ENCODE measurements at places on chromosomes 11 and 22.

DNA sequence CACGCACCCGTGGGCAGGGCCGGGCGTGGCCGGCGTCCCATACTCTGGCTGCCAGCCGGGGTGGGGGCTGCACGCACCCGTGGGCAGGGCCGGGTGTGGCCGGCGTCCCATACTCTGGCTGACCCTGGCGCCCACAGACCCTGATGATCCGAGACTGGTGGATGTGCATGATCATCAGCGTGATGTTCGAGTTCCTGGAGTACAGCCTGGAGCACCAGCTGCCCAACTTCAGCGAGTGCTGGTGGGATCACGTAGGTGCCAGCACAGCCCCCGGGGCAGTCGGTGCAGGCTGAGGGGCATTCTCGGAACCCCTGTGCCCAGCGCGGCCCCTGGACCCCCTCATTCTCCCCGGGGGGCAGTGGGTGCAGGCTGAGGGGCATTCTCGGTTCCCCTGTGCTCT lies 19.0 kb downstream of the RNH1 start:
- DNase-seq, result no peak

GRCh38 chr22:24431309-24432034 lies 4.1 kb downstream of the ADORA2A start:
- DNase-seq, result no peak

- no peak for DNase-seq
These were observed 5.5 kb upstream of the SLCO2B1 start for GRCh38 chr11:75145196-75145971.

DNA sequence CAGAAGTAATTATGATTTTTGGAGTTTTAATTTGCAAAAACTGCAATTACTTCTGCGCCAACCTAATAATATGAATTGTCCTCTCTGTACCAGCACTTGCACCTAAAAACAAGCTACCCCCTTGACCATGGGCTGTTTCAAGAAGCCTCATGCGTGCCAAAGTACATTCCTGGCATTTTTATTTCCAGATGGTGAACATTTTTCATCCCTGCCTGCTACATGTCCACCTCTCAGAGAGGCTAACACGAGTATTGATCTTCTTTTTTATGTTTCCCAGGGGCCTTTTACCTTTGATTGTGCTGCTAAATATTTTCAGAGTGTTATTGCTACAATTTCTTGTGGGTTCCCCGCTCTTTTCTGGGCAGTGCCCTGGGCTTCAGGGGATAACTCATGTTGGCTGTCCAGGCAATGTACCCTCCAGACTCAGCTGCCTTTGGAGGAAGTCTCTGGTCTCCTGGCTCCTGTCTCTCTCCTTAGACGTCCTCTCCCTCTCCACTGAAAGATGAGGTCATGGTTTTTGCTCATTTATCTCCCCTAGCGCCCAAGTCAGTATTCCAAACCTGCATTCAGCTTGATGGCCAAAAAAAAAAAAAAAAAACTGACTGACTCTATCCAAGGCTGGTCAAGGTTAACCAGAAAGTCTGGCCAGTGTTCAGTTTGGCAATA lies 86.2 kb upstream of the ASPHD2 start:
- DNase-seq, result no peak

- DNase-seq, result no peak
These were observed 114.4 kb downstream of the FBXO7 start for GRCh38 chr22:32589007-32589406.

- no peak for DNase-seq
These were observed 153.2 kb upstream of the NARS2 start for GRCh38 chr11:78727816-78728215.

- DNase-seq, result no peak
These were observed 118.7 kb upstream of the E2F8 start for GRCh38 chr11:19359221-19360000.

GRCh38 chr11:61138935-61139334 lies 22.3 kb downstream of the VPS37C start:
- no peak for DNase-seq

- DNase-seq, result no peak
These were observed 3.8 kb upstream of the ADORA2A start for GRCh38 chr22:24423519-24424000.

DNA sequence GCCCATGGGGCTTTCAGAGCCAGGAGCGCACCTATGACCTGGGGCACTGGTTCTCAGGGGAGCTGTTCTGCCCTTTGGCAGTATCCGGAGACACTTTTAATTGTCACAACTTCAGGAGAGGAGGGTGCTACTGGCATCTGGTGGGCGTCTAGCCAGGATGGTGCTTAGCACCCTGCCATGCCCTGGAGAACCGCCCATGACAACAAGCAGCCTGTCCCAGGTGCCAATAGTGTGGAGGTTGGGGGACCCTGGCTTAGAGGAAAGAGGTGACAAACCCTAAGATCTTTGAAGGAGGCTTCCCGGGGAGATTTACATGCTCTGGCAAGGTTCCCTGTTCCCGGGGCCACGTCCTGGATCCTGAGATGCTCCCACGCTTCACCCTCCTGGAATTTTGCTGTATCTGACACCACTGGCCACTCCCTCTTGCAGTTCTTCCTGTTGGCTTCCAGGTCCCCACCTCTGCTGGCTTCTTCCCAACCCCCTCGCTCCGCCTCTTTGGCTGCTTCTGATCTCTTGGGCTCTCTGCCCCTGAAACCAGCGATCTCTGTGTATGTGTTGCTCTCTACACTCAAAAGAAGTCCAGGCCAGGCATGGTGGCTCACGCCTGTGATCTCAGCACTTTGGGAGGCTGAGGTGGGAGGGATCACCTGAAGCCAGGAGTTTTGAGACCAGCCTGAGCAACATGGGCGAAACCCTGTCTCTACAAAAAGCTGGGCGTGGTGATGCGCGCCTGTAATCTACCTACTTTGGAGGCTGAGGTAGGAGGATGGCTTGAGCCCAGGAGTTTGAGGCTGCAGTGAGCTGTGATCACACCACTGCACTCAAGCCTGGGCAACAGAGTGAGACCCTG lies 31.1 kb downstream of the FADS3 start:
- no peak for DNase-seq

DNA sequence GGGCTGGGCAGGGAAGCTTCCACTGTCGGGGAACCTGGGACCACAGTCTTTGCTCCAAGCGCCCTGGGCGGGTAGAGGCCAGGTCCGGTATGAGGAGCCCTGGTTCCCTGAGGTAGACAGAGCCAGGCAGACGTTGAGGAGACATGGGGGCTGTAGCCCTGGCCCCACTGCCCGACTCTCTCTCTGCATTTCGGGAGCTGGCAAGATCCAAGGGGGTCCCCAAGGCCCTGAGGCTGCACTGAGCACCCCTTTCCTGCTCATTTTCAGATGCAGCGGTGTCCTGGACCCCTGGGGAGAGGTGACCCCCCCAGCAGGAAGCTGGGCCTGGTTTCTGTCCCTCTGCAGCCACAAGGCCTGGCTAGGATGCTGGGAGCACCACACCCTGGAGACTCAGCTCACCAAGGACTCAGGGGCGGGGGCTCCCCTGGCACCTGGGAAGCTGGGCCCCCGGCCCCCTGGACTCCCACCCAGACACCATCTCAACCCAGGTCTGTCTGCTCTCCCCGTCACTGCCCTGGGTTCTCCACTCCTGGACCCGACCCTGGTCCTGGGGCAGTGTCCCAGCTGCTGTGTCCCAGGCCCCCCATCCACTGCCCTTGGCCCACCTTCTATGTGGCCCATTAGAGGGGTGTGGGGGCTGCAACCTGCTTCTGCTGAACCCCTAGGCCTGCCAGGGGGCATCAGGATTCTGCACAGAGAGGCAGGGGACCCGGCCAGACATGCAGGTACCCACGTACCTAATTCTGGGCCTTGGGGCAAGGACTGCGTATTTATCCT lies 15.0 kb upstream of the MUC6 start:
- no peak for DNase-seq

DNA sequence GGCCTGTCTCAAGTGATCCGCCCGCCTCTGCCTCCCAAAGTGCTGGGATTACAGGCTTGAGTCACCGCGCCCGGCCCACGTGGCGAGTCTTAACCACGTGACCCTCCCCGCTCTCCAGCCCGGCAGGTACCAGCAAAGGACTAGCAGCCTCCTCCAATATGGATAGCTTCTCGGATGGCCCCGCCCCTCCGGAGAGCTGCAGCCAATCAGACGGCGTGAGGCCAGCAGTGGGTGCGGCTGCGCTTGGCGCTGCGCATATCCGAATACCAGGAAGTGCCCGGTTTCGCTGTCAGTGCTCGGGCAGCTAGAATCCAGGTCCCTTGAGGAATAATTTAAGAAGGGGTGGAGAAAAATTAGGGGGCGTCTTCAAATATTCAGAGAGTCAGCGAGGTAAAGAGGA lies 14.7 kb upstream of the PISD start:
- DNase-seq, result no peak

DNA sequence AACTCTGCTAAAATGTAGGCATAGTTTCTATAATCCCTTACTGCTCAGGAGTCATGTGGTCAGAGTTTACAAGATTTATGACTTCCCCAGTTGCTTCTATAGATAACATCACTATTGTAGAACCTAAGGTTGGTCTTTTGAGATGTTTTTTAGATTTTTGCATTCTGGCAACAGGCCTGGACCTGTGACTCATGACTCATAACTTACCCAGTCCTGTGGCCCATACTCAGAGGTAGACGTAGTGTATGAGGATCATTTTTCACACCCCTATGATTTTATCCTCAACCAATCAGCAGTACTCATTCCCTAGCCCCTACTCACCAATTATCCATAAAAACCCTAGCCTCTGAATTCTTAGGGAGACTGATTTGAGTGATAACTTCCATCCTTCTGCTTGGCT lies 384.4 kb upstream of the DDI1 start:
- DNase-seq, result no peak

- no peak for DNase-seq
These were observed 1.7 kb downstream of the TTLL8 start for GRCh38 chr22:50056214-50056972.

- no peak for DNase-seq
These were observed 1900.7 kb upstream of the RAG2 start for GRCh38 chr11:38498721-38499120.

DNA sequence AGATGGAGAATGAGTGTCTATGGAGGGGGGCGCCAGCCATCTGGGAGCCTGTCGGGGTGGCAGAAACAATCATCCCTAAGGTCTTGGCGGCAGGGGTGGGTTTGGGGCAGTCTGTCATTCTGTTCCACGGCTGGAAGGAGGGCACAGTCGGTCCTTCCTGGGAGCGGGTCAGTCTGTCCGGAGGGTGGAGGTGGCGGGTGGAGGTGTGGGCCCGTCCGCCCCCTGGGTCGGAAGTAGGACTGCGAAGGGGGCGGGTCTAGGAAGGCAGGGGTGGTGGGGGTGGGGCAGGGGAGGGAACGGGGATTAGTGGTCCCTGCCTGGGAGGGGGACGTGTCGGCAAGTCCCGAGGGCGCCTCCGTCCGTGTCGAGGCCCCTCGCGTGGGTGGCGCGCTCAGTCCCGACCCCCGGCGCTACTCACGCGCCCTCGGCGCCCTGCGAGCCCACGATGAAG lies 461 bp downstream of the TBC1D10A start:
- no peak for DNase-seq

DNA sequence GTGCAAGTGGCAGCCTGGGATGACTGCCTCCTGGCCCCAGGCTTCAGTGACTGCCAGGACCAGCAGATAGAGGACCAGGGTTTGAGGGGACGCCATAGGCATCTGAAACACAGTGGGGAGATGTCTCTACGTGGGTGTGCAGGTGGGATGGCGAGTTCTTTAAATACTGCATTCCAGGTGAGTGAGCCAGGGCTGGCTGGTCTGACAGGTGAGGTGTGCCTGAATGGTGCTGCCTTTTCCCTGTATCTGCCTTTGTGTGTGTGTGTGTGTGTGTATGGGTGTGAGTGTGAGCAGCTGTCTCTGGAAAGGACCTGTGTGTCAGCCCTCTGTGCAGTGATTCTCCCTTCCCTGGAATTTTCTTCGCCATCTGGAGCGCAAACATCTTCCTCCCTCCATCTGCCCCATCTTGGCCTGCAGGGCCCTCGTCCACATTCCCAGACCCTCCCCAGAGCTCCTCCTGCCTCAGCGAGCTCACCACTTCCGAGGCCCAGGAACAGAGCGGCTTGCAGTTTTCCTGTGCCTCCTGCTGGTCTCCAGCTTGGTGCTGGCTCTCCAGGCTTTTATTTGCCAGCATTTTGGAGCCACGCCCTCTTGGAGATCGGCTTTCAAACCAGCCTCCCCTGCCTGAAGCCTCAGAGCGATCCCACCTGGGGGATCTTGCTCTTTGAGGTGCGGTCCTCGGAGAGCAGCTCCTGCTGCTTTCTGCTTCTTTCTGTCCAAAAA lies at the start of gene GPHA2:
TSS of gene GPHA2 (minus strand) at position 535 of the 723 bp plus-strand sequence. CDS start at position 102, 433 bp downstream.
- DNase-seq, result peak; percentile 68

DNA sequence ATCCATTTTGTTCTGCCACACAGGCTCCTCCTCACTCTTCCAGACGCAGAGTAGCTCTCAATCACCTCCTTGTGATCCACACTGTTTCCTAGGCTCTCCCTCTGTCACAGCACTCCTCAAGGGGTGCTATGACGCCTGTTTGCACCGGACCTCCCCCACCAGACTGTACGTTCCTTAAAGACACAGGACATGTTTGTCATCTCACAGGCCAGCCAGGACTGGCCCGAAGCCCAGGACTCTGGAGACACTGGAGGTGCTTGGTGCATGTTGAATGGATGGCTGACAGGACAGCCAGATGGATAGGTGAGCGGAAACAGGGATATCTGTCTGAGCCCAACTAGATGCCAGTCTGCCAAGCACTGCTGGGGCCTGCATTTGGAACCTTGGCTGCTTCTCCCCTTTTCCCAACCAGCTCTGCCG lies 13.6 kb downstream of the PLA2G6 start:
- no peak for DNase-seq

- DNase-seq, result no peak
These were observed 20.7 kb upstream of the CDC42EP2 start for GRCh38 chr11:65293909-65294381.

DNA sequence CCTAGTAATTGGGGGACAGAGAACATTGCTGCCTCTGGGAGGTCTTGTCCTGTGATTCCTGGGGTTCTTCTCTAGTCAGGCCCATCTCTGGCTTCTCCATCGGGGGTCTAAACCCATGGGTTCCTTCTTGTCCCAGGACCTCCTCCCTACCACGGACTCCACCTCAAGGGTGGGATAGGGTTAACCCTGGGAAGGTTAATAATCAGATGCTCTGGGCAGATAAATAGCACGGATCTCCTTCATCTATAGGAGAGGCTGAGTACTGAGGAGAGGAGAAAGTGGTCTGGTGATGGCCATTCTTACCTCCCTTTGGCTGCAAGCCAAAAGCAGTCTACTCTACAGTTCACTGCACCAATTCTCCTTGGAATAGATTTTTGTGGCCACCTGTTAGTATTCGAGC lies 10.5 kb downstream of the HEPHL1 start:
- DNase-seq, result no peak

DNA sequence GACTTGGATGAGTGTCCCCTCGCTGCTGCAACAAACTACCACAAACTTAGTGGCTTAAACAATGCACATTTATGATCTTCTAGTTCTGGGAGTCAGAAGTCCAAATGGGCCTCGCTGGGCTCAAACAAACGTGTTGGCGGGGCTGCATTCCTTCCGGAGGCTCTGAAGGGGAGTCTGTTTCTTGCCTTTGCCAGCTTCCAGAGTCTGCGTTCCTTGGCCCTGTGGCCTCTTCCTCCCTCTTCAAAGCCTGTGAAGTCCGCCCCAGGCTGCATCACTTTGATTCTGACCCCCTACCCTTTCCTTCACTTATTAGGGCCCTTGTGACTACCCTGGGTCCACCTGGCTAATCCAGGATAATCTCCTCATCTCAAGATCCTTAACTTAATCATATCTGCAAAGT lies 80.3 kb upstream of the NECTIN1 start:
- DNase-seq, result no peak

Measured in HepG2 (cell line).